ENCODE measurements at places on chromosomes 5 and 9.

DNA sequence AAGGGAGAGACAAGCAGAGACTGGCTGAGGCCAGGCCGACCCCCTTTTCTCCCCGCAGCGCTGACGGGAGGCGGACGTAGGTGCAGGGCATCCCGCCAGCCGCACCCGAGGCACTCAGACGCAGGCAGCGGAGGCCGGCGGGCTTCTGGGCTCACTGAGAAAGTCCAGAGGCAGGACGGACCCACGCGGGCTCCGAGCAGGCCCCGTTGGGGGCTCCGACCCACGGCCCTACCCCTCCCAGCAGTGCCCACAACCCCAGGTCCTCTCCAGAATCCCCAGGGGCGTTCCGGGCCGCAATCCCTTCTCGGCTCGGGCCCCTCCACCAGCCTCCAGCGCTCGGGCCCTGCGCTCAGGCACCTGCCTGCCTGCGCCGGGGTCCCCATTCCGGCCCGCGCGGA, 543 bp downstream of the MTMR12 start:
- peak; percentile 78 for DNase-seq

GRCh38 chr9:89022001-89022759, 30.9 kb downstream of the S1PR3 start:
- no peak for DNase-seq

DNA sequence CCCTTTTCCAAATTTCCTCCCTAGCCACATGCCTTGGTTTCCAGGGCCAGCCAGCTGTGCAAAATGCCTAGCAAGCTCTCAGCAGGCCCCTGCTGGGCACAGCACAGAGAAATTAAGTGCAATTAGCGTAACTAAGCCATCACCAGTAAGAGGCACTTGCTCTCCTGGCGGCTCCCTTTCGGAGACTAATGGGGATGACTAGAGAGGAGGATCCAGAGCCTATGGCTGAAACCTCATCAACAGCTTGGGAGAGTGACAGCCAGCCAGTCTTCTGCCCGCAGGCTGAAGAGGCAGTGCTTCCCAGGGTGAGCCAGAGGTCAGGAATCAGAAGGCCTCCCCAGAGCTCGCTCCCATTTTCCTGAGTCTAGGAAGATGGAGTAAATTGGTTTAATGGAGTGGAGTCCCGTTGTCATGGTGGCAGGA, 108.4 kb downstream of the KCNIP1 start:
- no peak for DNase-seq

DNA sequence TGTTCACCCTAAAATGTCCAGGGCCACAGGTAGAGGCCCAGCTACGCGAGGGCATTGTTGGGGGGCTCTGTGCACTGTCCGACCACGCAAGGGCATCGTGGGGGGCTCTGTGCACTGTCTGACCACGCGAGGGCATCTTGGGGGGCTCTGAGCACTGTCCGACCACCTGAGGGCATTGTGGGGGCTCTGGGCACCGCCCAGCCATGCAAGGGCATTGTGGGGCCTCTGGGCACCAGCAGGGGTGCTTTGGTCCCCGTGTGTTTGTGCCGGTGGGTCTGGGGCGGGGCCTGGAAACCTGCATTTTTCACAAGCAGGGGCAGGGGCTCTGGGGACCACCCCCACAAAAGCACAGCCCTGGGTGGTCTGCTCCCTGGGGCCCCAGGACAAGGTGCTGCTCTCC, 41.5 kb upstream of the RXRA start:
- no peak for DNase-seq

DNA sequence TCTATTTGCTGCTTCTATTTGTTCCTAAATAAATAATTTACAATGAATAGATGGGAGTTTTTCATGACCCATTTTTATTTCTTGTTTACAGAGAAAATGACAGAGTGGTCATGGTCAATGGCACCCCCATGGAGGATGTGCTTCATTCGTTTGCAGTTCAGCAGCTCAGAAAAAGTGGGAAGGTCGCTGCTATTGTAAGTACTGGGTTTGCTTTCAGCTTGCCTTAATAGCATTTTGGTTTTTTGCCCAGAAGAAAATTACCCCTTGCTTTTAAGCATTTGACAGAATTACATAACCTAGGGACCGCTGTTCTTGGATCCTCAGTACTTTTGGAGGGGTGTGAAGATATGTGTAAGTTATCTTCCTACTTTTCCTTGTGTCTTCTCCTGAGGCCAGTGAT, 44.1 kb downstream of the TJP2 start:
- no peak for DNase-seq

DNA sequence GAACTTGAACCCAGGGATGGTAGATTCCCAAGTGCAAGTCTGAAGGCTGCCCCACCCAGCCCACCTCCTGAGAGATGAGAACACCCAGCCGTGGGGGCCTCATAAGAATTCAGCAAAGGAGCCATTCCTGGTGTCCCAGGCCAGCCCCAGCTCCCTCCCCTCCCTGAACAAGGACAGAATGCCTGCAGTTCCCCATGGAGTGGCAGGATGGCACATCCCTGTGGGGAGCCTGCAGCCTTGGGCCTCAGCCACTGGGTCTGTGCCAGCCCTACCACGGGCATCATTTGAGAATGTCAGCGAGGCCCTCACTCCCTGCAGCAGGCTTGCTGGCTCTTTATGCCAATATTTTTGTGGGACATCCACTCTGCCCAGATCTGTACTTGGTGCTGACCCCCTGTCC, 36.2 kb upstream of the RAPGEF1 start:
- no peak for DNase-seq

DNA sequence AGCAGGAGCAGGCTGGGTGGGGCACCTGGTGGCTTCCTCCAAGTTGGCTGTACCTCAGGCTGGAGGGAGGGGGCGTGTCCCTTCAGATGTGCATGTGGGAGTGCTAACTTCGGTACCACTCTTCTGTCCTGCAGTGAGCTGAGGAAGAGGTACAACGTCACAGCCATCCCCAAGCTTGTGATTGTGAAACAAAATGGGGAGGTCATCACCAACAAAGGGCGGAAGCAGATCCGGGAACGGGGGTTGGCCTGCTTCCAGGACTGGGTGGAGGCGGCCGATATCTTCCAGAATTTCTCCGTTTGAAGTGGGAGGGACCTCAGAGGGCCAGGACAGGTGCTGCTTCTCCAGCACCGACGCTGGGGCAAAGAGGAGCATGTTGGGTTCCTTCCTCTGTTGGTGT, 9.3 kb downstream of the NXNL2 start:
- DNase-seq: no peak

DNA sequence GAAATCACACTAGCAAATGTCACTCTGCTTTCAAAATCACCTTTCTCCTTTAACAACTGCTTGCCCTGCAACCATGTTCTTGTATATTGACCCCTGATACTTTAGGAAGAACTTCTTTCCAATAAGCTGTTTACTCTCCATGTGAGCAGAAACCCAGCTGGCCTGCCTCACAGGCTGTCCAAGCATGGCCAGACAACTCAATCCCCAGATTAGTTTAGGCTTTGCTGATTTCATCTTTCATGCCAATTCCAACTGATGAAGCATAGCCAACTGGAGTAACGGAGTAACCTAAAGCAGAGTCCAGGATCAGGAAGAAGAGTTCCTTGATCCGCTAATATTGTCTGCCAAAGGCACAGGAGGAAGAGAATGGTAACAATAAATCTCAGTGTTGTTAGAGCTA, 56.7 kb upstream of the HTR1A start:
- no peak for DNase-seq
